ENCODE measurements at places on chromosomes 2 and 18. TPM values are rescaled to one million over a fixed set of nuclear protein-coding genes. Genes with fewer than 3 reads are reported as not detected.

FAM237A gene
- total RNA-seq = not detected

RAB17 gene
- total RNA-seq = not detected

ARHGAP28 gene
- total RNA-seq = 20.2 TPM

CMPK2 gene
- total RNA-seq = 2.2 TPM

Measured in neural crest cell (in vitro differentiated cells).